ENCODE measurements at places on chromosomes 7 and 10.
A peak's percentile ranks its signal among the peaks of the same experiment; 100 is the strongest.

DNA sequence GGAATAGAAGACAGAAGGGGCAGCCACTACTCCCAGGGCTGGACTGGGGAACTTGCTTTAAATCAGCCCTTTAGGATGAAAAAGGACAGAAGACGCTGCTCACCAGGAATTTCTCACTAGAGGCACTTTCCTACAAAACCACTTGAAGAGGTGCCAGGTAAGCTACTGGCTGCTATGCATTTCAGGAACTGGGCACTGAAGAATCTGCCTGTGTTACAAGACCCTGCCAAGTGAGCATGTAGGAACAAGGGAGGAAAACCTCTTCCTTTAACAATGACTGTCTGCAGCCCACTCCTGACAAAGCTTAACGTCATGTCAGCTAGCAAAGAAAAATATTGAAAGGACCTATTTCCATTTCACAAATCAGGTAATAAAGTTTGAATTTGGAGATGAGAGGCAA, 5.8 kb upstream of the AGMO start:
- DNase-seq: no peak

DNA sequence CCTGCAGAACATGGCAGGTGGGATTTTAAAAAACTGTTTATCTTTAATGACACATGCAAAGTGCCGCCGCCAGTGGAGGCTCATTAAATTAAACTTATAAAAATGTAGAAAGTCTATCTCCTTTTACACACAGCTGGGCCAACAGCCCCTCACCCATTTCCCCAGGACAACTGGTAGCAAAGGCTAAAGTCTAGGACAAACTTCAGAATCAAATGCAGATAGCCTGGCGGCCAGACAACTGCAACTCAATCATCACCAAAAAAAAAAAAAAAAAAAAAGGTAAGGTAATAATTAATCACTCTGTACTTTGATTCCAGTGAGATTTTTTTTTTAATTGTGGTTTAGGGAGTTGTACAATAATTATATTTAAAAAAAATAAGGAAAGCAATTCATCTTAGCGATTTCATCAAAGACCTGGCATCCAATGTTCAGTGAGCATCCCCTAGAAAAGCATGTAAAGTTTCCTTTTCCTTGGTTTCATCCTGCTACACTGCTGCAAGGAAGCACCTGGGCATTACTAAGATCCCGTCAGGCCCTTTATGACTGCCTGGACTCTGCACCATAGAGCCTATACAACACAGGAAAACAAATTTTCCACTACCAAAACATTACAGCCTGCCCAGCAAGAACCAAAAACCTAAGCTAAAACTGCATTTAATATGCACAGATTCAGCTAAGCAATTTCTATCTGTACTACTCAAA, 98.5 kb downstream of the GRB10 start:
- no peak for DNase-seq

DNA sequence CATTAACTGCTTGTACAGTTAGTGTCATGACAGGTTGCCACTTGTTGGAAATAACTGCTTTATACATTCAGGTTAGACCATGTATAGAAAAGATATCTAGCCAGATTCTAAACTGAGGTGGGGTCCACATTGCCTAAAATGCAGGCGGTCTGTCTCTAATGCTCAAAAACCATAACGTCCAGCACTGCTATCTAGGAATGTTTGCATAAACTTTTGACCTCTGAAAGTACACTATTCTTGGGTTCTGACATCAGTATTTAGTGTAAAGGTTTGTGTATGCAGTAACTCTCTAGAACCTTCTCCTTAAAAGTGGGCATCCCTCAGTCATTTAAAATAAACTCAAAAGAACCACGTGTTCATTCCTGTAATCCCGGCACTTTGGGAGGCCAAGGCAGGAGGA, 10.3 kb upstream of the FAM171A1 start:
- DNase-seq: no peak

GRCh38 chr10:118754229-118754555, 578 bp downstream of the CACUL1 start:
- DNase-seq: no peak

DNA sequence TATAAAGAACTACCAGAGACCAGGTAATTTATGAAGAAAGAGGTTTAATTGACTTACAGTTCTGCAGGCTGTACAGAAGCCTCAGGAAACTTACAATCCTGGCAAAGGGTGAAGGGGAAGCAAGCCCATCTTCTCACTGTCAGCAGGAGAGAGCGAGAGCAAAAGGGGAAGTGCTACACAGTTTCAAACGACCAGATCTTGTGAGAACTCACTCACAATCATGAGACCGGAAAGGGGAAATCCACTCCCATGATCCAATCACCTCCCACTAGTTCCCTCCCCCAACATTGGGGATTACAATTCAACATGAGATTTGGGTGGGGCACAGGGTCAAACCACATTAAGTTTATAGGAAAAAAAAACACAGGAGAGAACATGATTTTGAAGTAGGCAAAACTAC, 222.1 kb upstream of the SHH start:
- peak; percentile 18 for DNase-seq

DNA sequence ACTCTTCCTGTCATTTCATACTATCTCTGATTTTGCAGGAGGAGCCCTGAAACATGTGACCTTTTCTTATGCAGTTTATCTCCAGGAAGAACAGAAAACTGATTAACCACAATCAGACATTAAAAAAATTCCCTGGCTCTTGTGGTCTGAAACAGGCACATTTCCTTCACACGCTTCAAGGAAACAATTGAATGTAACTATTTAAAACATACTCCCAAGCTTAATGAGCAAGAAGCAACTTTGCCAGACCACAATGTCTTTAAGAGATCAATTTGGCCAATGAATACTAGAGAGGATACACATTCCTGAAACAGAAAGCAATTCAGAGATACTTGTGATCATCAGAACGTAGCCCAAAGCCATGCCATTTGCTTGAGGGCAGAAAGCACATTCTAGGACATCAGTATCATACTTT, 65.8 kb downstream of the PIP4K2A start:
- no peak for DNase-seq

DNA sequence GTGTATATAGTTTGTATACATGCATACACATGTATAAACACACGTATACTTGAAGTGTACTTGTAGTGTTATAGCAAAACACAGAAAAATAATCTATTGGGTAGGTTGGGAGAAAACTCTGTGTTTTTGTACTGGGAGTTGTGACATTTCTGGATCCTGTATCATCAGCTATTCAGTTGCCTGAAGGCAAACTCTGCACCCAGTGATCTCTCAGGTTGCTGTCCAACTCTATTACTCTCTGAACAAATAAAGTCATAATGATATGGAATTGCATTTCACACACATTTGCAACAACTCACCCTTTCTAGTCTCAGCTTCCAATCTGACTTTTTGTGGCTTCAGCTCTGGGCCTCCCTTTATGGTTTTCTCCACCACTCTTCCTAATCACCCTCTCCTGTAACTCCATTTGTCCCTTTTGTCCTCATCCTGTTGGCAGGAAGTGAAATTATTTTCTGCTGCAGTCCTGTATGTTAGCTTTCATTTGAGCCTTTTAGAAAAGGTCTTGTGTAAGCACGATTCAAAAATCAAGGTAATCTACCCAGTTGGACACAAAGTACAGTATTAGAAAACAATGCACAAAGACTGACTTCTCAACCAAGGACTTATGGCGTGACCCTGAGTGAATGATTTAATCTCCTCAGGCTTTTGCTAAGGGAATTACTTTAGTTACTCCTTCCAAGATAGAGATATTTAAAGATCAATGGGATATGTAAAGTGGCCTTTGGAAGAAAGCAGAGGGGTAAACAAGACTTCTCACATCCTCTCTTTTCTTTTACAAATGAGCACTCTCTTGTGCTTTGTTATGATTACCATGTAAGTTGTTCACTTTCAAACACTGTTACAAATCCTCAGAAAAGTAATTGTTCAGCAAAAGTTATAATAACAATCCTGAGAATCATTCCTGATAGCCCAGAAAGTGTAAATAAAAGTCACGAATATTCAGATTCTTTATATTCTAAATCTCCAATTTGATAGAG, 249.1 kb downstream of the KCND2 start:
- no peak for DNase-seq

DNA sequence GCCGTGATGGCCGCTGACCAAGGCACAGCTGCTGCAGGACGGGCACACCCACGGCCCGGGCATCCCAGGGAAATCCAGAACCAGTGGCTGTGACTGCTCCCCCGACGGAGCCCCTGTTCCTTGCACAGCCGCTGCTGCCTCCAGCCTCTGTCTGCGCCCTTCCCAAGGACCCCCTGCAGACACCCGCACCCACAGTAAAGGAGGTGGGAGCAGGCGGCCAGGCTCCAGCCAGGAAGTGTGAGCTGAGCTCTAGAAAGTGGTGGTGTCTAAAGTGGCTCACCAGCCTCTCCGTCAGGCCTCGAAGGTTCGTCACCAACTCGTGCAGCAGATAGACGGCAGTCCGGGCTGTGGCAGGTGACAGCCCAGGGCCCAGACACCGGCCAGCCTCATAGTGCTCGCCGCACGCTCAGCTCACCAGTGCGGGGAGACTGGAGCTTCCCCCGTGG, 306.7 kb downstream of the DNAJB6 start:
- no peak for DNase-seq

GRCh38 chr10:108755646-108756045, 1167.7 kb downstream of the XPNPEP1 start:
- no peak for DNase-seq

- DNase-seq: no peak
These were observed 190.0 kb downstream of the KCND2 start for GRCh38 chr7:120462991-120463390.

GRCh38 chr7:158093156-158093796, 494.3 kb downstream of the PTPRN2 start:
- no peak for DNase-seq

DNA sequence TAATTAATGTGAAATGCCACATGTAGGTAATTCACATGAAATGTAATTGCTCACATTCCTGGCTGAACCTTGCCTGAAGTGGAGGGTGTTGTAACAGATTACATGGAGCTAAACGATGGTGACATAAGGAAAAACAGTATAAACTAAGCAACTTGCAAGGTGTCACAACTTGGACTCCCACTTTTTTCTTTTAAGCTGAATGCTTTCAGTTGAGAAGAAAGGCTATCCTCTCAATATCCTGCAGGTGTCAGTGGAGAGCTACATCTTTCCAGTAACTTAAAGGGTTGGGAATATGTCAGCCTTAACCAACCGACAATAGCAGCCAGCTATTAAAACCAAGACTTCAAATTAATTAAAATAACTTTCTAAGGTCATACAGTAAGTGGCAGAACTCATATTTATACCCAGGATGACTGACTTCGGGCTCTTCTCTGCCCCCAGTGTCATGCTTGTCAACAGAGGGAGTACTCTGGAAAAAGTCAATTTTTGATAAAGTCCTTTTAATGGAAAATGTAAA, 33.7 kb downstream of the NRBF2 start:
- peak; percentile 54 for DNase-seq

DNA sequence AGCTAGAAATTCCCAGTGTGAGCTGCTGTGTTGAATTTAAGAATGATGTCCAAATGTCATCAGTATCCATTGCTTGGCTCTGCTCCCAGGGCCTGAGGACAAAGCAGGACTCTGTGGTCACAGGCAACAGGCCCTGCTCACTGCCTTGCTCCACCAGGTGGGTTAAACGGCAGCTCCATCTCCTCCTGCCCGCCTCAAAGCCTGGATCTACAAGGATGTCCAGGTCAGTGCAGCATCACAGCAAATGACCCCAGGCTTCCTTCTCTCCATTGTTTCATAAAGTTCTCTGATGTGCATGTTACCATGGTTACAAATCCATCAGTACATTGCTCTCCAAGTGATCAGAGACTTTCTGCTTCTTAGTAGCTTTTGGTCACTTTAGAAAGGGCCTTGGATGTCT, 322.0 kb upstream of the ZNF32 start:
- no peak for DNase-seq

Data from GM12864 (cell line).